Hematopoietic multipotent progenitor cell treated with erythropoietin and hydrocortisone succinate and interleukin-3 and kit ligand, for 4 days (in vitro differentiated cells): ENCODE measurements at places on chromosomes 1 and 21.

DNA sequence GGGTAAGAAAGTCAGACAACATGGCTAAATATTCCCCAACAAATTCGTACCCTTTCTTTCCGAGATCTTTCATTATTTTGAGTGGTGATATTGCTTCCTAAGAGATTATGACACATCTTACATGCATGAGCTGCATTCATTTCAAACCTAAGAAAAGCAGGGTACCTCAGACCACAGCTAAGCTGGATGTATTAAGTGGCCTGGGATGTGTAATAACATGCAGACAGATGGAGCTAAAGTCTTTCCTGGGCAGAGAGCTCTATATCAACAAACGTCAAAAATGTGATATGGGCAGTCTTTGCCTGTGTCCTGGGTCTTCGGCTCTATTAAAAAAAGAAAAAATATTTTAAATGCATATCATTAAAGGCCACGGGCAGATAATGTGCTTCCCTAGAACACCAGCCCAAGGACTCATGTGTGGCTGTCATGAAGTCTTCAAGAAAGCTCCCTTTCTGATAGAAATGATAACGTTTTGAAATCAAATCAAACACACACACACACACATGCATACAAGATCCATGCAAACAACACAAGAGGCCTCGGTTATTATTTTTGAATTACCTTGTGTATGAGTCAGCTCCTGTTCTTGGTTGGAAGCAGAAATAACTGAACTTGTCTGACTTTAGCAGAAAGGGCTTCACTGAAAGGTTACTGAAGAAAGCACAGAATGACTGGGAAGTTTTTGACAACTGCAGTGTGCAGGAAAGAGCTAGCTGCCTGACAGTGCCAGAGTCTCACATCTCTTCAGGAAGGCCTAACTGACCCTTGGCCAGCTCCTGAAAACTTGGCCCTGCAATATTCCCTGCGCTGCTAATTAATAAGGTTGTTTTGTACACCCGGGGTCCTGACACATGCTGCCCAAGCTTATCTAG is 231.2 kb downstream of the DSCAM start:
- DNase-seq, result no peak

GRCh38 chr21:18832950-18833349 is 429.4 kb upstream of the TMPRSS15 start:
- DNase-seq, result no peak

DNA sequence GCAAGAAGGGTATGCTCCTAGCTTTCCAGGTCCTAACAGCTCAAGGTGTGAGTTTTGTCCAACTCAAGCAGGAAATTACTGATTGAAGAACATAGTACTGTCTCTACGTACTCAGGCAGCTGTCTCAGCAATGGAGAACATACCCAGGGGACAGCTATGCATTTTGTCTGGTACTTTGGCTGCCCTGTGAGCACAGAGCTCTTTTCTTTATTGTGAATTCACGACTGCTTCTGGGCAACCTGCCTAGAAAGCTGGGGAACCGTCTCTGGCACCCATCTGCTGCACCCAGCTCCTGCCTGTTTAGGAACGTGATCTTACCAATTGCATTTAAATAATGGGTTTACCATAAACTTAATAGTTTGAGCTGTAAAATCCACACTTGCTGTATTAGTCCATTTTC is 258.1 kb downstream of the HHAT start:
- no peak for DNase-seq

DNA sequence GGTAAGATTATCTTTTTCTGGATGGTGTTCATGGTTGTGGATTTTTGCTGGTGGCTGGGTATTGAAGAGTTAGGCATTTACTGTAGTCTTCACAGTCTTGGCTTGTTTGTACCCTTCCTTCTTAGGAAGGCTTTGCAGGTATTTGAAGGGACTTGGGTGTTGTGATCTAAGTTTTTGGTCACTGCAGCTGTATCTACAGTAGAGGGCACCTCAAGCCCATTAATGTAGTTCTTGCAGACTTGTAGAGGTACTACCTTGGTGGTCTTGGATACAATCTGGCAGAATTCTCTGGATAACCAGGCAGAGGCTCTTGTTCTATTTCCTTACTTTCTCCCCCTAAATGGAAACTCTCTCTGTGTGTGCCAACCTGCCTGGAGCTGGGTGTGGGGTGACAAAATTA is 155.8 kb upstream of the BRINP3 start:
- no peak for DNase-seq

- peak; percentile 56 for DNase-seq
Observed at GRCh38 chr1:243267471-243267880, 11.6 kb downstream of the SDCCAG8 start.

DNA sequence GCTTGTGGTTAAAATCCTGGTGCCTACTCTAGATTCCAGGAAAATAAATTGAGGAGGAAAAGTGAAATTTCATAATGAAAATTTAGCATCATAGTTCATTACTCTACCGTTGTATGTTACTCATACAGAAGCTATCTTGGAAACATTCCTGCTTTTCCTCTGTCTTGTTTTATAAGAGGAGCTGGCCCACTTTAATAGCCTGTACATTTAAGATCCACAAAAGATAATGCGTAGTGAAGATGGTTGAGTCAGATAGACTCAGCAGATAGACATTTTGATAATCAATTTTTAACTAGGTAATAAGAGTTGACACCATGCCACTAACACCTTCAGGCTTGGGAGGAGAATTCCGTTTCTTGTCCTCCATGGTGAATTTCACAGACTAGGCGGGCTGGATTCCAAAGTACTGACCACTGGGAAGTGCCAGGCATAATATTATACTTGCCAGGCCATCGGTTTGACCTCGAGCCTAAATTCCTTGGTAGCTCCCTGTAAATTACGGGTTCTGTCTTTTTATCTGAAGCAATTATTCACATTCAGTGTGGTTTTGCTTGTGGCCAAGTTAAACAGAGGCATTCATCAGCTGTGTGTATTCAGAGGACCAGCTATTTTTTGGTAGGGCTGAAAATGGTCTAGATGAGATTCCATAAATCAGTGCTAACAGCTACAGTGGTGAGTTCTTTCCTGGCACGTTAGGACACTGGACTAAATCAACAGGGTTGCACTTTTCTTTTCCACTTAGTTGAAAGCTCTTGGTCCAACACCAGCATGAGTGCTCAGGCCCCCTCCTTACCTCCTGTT is 111.9 kb upstream of the KAZN start:
- no peak for DNase-seq

GRCh38 chr1:8348777-8349472 is 31.0 kb downstream of the SLC45A1 start:
- peak; percentile 69 for DNase-seq

DNA sequence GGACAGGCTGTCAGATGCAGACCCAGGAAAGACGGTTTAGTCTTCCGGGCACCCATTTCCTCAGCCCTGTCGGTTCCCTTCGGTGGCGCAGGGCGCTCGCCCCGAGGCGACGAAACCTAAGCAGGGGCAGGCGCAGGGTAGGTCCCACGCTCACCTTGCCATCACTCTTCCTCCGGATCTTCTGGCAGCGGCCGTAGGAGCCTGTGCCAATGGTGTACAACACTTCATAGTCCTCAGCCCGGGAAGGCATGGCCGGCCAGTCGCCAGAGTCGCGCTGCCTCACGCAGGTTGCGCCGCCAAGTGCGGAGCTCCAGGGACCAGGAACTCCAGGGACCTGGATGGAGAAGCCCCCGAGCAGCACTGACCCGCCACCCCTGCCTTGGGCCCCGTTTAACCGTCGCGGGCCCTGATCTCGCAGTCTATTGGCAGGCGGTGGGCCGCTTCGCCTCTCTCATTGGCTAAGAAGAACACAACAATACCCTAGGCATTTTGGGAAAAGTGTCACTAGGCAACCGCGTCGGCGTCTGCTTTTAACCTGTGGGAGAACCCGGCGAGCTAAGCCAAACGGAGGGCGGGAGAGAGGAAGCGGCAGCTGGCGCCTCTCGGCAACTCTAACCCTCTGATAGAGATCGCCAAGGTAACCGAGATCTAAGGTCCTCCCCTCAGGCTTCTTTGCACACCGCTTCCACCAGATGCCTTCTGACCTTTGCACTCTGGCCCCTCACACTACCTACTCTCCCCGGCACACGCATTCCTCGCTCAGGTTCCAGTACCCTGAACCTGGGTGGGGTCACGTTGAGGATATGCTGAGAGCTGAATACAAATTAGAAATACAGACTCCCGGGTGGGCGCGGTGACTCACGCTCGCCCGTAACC is at the start of gene NEK2:
Gene NEK2, minus strand, starts transcription at position 392 of the 876 bp plus-strand sequence. Its CDS starts 142 bp downstream, at position 250.
- peak; percentile 97 for DNase-seq

GRCh38 chr1:235935235-235936225 is 68.8 kb upstream of the LYST start:
- DNase-seq, result no peak
